ENCODE measurements at places on chromosomes 16 and 17.

DNA sequence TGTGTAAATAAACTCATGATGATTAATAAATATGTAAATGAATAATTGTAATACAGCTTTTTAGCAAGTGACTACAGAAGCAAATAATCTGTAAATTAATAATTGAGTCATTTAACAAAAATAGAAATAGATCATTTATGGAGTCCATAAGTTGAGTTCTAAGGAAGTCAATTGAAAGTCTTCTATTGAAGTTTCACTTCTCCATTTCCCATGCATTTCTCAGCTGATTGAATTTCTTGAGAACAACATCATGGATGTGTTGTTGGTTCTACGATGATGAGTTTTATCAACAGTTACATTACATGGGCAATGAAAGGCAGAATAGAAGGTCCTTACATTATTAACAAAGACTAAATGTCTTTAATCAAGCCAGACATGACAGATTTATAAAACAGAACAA lies 290.4 kb downstream of the MAP2K6 start:
- no peak for DNase-seq

DNA sequence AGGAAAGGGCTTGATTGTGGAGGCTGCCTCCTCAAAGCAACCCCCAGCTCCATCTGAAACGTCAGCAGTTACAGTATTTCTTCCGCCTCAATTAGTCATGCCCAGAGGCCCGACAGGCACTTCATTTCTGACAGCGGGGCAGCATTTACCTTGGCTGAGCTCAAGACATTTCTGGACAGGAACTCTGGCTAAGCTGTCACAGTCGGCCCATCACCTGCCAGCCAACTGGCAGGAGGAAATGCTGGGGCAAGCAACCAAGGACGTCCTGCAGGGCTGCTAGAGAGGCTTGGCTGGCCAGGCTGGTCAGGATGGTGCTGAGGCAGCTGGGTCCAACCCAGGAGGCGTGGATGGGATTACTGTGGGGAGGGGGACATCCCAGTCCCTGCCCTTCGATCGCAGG lies 27.8 kb downstream of the PLXDC1 start:
- DNase-seq, result no peak

- no peak for DNase-seq
Observed at GRCh38 chr16:87854053-87854906, 15.0 kb downstream of the SLC7A5 start.

DNA sequence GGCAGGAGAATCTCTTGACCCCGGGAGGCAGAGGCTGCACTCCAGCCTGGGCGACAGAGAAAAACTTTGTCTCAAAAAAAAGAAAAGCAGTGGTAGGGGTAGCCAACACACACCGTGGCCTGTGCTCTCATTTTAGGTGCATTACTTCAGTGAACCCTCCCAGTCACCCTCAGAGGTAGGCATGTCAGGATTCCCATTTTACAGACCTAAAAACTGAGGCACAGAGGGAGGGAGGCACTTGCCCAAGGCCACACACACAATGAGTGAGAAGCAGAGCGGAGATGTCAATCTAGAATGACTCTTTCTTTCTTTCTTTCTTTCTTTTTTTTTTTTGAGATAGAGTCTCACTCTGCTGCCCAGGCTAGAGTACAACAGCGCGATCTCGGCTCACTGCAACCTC lies 5.2 kb downstream of the COTL1 start:
- no peak for DNase-seq

- DNase-seq, result no peak
Observed at GRCh38 chr16:84324434-84325262, 30.0 kb downstream of the WFDC1 start.

GRCh38 chr16:888901-889570 lies 81.7 kb downstream of the LMF1 start:
- no peak for DNase-seq

- no peak for DNase-seq
Observed at GRCh38 chr17:76820561-76820960, 47.6 kb upstream of the MGAT5B start.

DNA sequence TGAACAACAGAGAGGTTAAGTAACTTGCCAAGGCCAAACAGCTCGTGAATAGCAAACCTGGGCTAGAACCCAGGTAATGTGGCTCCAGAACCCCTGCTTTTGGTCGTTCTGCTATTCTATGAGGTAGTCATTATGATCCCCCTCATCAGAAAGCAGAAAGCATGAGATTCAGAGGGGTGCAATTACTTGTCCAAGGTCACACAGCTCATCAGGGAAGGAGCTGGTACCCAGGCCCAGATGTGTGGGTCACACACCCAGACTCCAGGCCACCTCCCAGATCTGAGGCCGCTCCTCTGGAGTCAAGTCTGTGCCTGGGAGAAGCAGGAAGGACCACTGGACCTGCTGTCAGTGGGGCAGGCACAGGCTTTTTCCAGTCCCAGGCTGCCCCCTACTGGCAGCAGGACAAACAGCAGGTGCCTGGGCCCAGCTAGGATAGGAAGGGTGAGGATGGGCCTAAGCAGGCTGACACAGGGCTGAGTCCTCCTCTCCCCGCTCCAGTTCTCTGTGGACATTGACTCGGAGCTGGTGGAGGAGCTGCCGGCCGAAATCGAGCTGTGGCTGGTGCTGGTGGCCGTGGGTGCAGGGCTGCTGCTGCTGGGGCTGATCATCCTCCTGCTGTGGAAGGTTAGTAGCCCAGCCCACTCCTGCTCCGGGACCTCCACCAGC lies 7.8 kb upstream of the PDK2 start:
- peak; percentile 83 for DNase-seq

DNA sequence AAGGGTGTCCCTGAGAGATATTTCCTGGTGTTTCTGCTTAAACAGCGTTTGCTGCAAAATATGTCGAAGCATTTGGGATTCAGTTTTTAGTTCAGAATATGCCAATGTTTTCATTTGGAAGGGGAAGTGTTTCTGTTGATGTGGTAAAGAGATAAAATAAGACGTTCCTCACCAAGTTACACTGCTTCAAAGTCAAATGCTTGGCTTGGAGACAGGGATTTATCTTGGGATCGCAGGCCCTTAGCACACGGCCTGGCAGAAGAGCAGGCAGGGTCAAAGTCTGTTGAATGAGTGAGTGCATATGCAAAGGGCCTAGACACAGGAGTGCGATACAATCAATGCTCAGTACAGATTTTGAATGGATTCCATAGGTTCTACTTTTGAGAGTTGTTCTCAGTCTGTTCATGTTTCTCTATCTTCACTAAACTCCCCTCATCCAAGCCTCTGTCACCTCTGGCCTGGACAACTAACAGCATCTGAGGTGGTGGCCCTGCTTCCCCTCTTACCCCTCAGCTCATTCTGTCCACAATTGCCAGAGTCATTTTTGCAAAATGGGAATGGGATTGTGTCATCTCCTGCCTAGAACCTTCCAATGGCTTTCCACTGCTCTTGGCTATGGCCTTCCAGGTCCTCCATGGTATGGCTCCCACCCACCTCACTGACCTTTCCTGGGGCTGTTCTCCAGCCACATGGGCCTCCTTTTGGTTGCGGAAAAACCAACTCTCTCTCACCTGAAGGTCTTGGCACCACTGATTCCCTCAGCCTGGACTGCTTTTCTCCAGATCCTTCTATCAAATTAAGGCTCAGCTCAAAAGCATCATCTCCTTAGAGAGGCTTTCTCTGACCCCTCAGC lies 3.2 kb downstream of the DEXI start:
- no peak for DNase-seq

DNA sequence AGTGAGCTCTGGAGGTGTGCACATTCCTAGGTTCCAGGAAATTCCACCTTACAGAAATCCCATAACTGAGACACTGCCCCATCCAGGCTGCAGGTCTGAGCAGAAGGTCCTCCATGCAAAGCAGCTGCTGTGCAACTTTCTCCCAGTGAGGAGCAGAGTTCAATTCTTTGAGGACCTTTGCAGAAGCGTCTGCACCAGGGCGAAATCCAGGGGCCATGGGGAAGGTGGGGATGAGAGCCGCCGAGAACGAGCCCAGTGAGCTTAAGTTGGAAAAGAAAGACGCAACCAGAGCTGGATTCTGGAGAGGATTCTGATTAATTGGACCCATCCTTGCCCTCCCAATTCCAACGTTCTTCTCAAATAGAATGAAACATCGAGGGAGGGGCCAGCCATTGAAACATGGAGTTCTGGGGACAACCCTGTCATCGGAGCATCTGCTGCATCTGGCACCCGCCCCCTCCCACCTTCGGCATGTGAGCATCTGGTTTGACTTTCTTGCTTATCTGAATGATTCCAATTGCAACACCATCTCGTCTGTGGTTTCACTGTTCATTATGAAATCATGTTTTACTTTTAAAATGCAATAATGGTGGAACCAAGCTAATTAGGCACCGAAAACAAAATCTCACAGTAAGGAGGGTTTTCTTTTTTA lies 190.6 kb upstream of the FOXF1 start:
- peak; percentile 13 for DNase-seq

GRCh38 chr17:77675411-77675810 lies 283.1 kb upstream of the TNRC6C start:
- no peak for DNase-seq

- no peak for DNase-seq
Observed at GRCh38 chr17:14903854-14904253, 361.3 kb downstream of the PMP22 start.

DNA sequence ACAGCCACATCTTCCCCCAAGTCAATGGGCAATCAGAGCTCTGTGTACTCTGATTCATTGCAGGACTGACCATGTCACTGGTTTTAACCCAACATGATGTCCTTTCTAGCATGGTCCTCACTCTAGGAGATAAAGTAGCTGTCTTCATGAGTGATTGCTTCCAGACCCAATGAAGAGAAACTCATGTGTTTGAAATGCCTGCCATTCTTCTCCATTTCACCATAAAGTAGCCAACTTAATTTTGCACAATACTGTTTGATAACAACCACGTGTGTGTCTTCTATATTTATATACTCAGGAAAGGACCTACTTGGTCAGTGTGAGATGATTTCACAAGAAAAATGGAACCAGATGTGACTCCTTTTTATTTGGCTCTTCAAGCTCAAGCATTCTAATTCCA lies 172.5 kb downstream of the AXIN2 start:
- DNase-seq, result no peak

- DNase-seq, result no peak
Observed at GRCh38 chr17:50325906-50326305, 20.0 kb upstream of the XYLT2 start.

- no peak for DNase-seq
Observed at GRCh38 chr16:15398618-15399316, 3.2 kb downstream of the MPV17L start.

DNA sequence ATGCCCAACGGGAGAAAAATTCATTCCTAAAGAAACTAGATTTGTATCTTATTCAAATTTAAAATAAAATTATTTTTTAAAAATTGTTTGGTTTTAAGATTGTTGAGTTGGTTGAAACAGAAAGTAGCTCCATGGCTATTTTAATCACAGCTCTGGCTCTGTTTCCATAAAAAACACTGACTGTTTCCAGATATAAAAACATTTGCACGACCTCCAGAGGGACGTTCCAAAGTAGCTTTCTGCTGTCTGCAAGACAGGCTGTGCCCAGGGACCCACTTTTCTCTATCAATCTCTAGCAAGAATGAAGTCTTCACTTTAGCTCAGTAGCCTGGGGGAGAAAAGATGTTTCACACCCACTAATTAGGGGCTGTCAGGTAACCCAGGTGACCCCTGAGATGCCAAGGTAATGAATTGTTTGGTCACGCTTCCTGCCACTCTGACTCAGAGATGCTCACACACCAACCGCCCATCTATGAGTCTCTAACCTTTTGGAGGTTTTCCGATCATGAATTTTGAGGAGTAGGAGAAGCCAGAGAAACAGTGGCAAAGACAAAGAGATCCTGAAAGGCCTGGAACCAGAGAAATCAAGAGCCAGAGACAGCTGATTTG lies 220.1 kb upstream of the SOX9 start:
- no peak for DNase-seq

DNA sequence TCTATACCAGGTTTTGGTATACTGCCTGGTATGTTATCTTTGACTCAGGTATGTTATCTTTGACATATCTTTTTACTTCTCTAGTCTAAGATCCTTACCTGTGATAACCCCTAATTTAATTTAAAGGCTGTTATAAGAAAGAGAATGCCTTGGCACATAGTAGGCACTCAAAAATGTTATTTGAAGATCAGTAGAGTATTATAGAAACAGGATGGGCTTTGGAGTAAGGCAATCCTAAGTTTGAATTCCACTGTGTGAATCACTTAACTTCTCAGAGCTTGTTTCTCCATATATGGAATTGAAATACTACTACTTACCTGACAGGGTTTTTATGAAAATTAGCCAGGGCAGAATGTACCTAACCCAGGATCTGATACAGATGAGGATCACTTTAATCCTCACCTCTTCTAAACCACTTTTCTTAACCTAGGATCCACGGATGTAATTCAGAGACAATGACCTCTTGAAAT lies 1.2 kb downstream of the BRIP1 start:
- DNase-seq, result no peak

DNA sequence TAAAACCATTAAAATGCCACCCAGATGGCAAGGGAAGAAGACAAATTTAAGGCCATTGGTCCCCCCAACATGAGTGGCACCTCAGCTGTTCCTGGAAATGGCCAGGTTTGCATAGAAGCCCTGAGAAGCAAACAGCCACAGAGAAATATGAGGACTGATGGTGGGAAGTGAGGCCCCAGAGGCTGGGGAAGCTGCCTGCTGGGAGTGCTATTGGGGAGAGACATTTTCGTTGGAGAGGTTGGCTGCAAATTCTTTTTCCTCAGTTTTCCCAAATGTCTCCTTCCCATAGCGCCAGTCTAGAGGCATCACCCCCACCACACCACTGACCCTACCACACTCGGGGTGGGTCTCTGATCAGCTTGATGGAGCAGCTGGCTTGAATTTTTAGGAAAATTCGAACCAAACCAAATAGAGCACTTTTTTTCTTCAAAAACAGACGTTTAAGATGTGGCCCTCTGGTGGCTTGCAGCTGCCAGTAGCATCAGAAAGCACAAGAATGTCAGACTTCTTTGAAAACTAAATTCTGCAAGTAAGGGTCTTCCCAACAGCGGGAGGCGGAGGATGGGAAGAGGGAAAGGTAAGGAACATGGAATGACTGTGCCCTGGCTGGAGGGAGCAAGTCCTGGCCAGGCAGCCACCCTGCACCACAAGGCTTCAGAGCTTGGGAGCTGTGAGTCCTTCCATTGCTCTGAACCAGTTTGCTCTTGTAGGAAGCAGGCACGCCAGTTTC lies 13.2 kb upstream of the SLC12A3 start:
- DNase-seq, result no peak

GRCh38 chr16:35642322-35642835 lies 2183.0 kb downstream of the TP53TG3F start:
- no peak for DNase-seq

DNA sequence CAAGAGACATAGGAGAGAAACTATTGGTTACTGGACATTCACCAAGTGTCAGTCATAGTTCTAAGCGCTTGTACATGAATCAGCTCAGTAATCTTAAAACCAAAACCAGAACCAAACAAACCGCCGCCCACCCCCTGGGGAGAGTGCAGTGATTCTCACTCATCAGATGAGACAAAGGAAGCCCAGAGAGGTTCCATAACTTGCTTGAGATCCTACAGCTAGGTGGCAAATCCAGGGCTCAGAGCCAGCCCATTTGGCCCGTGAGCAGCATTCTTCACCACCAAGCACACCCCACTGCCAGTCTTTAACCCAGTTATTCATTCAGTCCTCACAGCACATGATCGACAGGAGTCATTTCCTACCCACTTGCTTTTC lies 37.2 kb upstream of the RGS9 start:
- DNase-seq, result peak; percentile 92

GRCh38 chr16:50547340-50548124 lies 664 bp upstream of the NKD1 start:
- DNase-seq, result peak; percentile 61

GRCh38 chr17:39236981-39237441 lies 11.3 kb upstream of the STAC2 start:
- DNase-seq, result no peak

Measured in activated CD4-positive, alpha-beta T cell treated with anti-CD3 and anti-CD28 coated beads for 48 hours (primary cell).